KG1 (cell line): ENCODE measurements at places on chromosomes 2 and 18.

- DNase-seq = no peak
Observed at GRCh38 chr2:120858361-120859106, 122.9 kb downstream of the GLI2 start.

GRCh38 chr2:210548031-210548430, 8.4 kb upstream of the CPS1 start:
- DNase-seq = no peak

DNA sequence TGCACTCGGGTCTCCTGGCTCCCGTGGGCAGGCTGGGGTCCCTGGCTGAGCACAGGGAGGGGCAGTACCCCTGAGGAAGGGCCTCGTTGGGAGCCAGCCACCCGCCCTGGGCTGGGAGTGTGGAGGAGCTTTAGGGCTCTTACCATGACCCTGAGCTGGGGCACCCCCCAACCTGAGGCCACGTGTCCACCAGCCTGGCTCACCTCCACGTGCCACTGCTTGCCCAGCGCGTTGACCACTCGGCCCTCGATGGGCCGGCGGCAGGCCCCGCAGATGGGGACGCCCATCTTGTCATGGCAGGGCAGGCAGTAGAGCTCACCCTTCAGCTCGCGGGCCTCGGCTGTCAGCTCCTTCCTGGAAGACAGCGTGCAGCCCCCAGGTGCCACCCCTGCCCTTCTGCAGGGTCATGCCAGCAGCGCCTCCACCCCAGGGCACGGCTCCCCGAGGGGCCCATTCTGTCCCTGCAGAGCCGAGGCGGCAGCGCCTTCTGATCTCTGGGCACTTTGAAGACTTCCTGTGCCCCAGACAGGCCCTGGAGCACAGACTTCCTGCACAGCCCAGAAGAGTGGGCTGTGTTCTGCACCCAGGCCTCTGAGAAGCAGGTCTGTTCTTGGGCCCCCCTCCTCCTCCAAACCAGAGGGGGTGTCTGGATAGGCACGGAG, 4.0 kb upstream of the GPR17 start:
- peak; percentile 16 for DNase-seq

- DNase-seq = peak; percentile 20
Observed at GRCh38 chr2:68185541-68186164, 28.0 kb downstream of the PNO1 start.

GRCh38 chr18:40159141-40160017, 1795.7 kb upstream of the PIK3C3 start:
- no peak for DNase-seq
